ENCODE measurements at places on chromosomes 3 and 15. TPM values are rescaled to one million over a fixed set of nuclear protein-coding genes. Genes with fewer than 3 reads are reported as not detected.

Gene APBA2
- 17.3 TPM for total RNA-seq

Gene FBXO40
- total RNA-seq, result not detected

Gene OR5K3
- not detected for total RNA-seq

Gene WDR49
- not detected for total RNA-seq

Gene CYP1A2
- total RNA-seq, result not detected

Gene MAP1A
- total RNA-seq, result 0.63 TPM

Gene SPSB4
- total RNA-seq, result 0.20 TPM

Gene TMEM207
- total RNA-seq, result not detected

Data from A549 treated with AZD2906 at 1 μM for 4 hours (cell line).